ENCODE measurements at places on chromosomes 7 and 10.

DNA sequence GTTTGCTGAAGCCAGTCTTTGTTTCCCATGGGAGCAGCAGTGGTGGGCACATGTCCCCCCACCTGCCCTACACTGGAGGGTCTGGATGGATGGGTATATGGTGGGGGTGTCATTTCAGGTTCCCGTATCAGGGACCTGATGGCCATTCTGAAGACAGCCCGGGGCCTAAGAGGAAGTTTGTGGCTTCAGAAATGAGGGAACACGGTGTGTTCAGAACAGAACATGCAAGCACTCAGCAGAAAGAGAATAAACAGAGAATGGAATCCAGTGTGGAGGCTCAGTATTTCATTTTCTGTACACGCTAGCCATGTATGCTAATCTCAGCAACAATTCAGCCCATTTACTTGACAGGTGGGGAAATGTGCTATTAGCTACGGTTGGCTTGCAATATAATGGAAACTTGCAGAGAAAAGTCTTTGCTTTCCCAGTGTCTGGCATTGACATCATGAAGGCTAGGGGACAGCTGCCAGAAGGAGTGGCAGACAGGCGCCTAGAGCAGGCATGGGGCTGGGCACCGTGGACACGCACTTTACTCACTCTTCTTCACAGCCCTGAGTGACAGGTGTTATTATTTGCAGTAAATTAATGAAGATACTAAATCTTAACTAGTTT lies 98.6 kb downstream of the ELMO1 start:
- no peak for DNase-seq

DNA sequence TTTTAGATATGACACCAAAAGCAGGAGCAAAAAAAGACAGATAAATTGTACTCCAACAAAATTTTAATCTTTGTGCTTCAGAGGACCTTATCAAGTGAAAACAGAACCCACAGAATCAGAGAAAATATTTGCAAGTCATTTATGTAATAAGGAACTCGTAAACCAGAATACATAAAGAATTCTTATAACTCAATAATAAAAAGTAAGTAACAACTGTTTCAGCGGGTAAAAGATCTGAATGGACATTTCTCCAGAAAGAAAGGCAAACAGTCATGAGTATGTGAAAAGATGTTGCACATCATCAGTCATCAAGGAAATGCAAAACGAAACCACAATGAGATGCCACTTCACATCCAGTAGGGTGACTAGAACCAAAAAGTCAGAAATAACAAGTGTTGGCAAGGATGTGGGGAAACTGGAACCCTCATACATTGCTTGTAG lies 167.7 kb upstream of the KCTD7 start:
- DNase-seq, result no peak

GRCh38 chr7:42460933-42461332 lies 223.9 kb upstream of the GLI3 start:
- no peak for DNase-seq

GRCh38 chr10:32372000-32372875 lies 25.3 kb upstream of the EPC1 start:
- no peak for DNase-seq

- no peak for DNase-seq
Measured at GRCh38 chr7:132743974-132744373, 167.7 kb upstream of the PLXNA4 start.
